Prostate gland (tissue), 2 donors: ENCODE measurements at places on chromosomes 5 and 9.

GRCh38 chr9:92254381-92255337 is 38.8 kb downstream of the IARS1 start:
- DNase-seq = no peak

- no peak for DNase-seq
Observed at GRCh38 chr5:140642718-140643117, 3.5 kb downstream of the TMCO6 start.

- DNase-seq = no peak
Observed at GRCh38 chr9:15332939-15333338, 25.9 kb upstream of the TTC39B start.

DNA sequence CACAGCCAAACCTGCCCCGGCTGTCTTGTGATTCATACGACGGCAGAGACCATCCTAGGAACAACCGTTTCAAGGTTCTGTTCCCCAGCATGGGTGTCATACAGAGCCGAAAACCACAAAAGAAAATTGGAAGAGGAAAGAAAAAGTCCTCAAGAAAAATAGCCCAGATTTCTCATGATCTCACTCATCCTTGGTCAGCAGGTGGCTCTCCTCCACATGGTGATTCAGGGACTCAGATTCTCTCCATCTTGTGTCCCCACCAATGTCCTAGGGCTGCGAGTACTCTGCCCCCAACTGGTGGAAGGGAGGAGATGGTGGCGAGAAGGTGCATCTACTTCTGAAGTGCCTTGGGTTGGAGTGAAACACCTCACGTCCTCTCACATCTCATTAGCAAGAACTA is 25.6 kb downstream of the PDZD2 start:
- DNase-seq = no peak

- no peak for DNase-seq
Observed at GRCh38 chr9:5265939-5266338, 34.7 kb downstream of the INSL4 start.
